Breast epithelium (tissue), 4 donors: ENCODE measurements at places on chromosomes 2 and 18.
A peak's percentile ranks its signal among the peaks of the same experiment; 100 is the strongest.

DNA sequence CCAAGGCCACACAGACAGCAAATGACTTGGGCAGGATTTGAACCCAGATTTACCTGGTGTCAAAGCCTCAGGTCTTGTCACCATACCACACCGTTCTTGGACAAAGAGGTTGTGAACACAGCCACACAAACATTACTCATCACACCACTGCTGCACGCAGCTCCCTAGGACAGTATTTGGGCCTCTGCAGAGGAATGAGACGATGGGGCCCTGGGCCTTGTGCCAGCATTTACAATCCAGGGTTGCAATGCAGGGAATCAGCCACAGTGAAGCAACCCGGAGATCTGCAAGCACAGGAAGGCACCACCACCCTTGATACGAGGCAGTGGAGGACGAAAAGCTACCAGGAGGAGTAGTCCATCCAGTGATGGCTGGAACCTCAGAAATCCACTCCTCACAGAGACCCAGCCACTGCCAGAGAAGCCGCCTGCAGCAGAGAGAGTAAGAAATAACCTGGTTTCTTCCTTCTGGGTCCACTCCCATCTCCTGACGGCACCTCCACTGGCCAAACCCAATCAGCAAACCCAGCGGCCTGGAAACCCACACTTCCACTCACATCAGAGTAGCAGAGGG, 3.7 kb upstream of the MTCL1 start:
- H3K4me3 ChIP-seq, result no peak overlapping the region
- no peaks in the 10 kb centered on the region for H3K36me3 ChIP-seq
- peaks cover 6% of the 10 kb centered on the region for H3K4me1 ChIP-seq
- no peak overlapping the region for H3K27ac ChIP-seq
- H3K27me3 ChIP-seq, result no peaks in the 10 kb centered on the region

DNA sequence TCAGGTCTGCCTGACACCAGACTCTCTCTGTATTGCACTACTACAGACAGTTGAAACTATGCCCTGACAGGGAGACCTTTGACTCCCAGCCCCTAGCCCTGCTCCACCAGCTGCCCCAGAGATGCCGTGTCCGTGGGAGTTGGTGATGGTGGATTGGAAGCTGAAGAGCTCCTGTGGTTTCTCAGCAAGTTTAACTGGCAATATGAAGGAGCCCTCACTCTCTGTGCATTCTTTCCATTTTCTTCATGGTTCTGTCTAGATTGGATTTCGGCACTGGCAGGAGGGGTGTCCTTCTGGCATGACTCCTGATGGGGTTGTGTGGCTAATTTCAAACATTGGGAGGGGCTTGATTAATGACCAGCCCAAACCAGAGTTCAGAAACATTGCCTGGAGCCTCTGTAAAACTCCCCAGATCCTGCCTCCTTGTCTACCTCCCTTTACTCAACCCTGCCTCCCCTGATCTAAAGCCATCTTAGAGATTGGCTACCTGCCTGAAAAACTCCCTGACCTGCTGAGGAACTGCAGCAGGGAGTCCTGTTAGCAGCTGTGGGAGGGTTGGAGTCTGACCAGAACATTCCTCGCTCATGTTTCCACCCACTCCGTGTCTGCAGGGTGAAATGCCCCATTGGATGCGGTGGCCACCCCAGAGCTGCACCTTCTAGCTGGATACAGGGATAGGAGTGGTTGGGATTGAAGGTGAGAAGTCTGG, 206.9 kb upstream of the SPRED2 start:
- no peaks in the 10 kb centered on the region for H3K4me1 ChIP-seq
- no peak overlapping the region for H3K4me3 ChIP-seq
- DNase-seq, result peak; percentile 61
- no peaks in the 10 kb centered on the region for H3K36me3 ChIP-seq
- no peaks in the 10 kb centered on the region for H3K27me3 ChIP-seq

DNA sequence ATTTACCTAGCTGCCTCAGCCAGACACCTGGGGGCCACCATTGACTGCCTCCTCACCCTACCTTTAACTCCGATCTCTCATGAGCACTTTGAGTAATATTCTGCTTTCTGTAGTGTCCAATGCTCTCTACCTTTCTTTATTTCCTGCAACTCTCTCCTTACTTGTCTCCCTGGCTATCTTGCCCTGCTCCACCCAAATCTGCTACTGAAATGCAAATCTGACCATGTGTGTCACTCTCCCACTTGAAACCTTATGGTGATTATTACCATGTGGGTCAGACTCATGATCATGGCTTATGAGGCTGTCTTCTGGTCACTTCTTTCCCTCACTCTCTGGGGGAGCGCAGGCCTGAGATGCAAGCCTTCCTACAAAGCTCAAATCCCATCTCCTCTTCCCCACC, 83.3 kb downstream of the INSIG2 start:
- H3K36me3 ChIP-seq, result no peaks in the 10 kb centered on the region
- no peak overlapping the region for H3K27ac ChIP-seq

DNA sequence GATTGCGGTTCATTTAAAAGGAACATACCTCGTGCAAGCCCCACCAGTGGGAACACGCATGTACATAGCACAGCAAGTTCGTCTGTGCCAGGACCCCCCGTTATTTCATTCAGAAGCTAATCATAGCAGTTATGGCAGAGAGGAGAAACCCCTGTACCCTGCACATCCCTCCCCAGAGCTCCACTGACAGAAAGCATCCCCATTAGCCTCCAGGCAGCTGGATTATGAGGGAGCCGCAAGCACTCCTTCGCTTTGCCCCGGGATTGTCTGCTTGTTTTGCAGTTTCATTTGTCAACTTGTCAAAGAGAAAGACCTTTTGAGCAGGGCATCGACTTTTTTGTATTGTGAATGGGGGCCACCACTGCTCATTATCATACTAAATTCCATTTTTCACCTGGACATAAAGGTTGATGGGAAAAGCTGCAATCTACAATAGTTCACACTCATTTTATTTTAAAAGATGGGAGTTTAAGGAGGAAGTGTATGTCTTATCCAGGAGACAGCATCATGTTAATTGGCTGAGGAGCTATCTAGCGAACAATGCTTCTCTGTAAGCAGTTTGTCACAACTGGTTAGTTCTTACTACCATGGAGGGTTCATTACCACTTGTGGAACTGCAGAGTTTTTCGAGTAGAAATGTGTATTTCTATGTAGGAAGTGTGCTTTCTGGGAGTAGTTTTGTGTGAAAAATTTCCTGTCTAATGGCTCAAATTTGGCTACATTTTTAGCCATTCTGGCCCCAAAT, 255.3 kb downstream of the THSD7B start:
- H3K4me3 ChIP-seq, result no peak overlapping the region
- no peak for DNase-seq
- H3K27ac ChIP-seq, result no peak overlapping the region
- H3K27me3 ChIP-seq, result no peaks in the 10 kb centered on the region
- no peaks in the 10 kb centered on the region for H3K36me3 ChIP-seq
- H3K4me1 ChIP-seq, result no peaks in the 10 kb centered on the region

GRCh38 chr2:181648478-181649155, 8.3 kb downstream of the CERKL start:
- no peaks in the 10 kb centered on the region for H3K4me1 ChIP-seq
- no peak for DNase-seq
- no peak overlapping the region for H3K4me3 ChIP-seq
- H3K27me3 ChIP-seq, result no peaks in the 10 kb centered on the region
- no peaks in the 10 kb centered on the region for H3K36me3 ChIP-seq

DNA sequence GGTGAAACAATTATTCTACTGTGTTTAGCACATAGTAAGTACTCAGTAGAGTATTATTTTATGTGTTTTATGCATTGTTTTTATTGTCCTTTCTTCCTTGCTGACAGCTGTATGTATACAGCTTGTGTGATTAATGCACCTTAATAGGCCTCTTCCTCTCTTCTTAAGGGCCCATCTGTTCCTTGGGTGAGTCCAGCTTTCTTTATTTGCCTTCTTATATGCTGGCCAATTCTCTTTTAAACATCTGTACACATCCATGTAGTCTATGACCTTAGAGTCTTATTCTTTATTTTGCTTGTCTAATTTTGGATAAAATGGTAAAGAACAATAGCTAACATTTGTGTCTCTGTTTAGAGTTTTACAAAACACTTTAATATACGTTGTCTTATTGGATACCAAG, 333.7 kb upstream of the MEIS1 start:
- no peak overlapping the region for H3K4me3 ChIP-seq
- H3K27me3 ChIP-seq, result no peaks in the 10 kb centered on the region
- no peak overlapping the region for H3K27ac ChIP-seq
- no peak for DNase-seq
- no peaks in the 10 kb centered on the region for H3K4me1 ChIP-seq

- DNase-seq, result no peak
- no peaks in the 10 kb centered on the region for H3K4me1 ChIP-seq
- H3K27ac ChIP-seq, result no peak overlapping the region
- no peak overlapping the region for H3K4me3 ChIP-seq
- H3K27me3 ChIP-seq, result no peaks in the 10 kb centered on the region
- no peaks in the 10 kb centered on the region for H3K36me3 ChIP-seq
These were observed 479.7 kb upstream of the ID2 start for GRCh38 chr2:8202132-8202531.

- peaks cover 18% of the 10 kb centered on the region for H3K4me1 ChIP-seq
- DNase-seq, result no peak
- peak overlapping the region; percentile 92 for H3K27ac ChIP-seq
- H3K36me3 ChIP-seq, result no peaks in the 10 kb centered on the region
These were observed 780 bp downstream of the HTRA2 start for GRCh38 chr2:74530239-74531187.

GRCh38 chr2:107437807-107438206, 388.9 kb upstream of the RGPD4 start:
- no peak for DNase-seq
- H3K27ac ChIP-seq, result no peak overlapping the region
- no peaks in the 10 kb centered on the region for H3K27me3 ChIP-seq
- H3K36me3 ChIP-seq, result no peaks in the 10 kb centered on the region
- no peaks in the 10 kb centered on the region for H3K4me1 ChIP-seq
- H3K4me3 ChIP-seq, result no peak overlapping the region

GRCh38 chr2:119255760-119256581, 32.3 kb downstream of the STEAP3 start:
- H3K27ac ChIP-seq, result no peak overlapping the region
- H3K27me3 ChIP-seq, result no peaks in the 10 kb centered on the region
- no peaks in the 10 kb centered on the region for H3K36me3 ChIP-seq

GRCh38 chr2:239689410-239689809, 288.6 kb upstream of the HDAC4 start:
- DNase-seq, result no peak
- no peaks in the 10 kb centered on the region for H3K27me3 ChIP-seq
- H3K4me1 ChIP-seq, result no peaks in the 10 kb centered on the region
- H3K27ac ChIP-seq, result no peak overlapping the region
- no peaks in the 10 kb centered on the region for H3K36me3 ChIP-seq

DNA sequence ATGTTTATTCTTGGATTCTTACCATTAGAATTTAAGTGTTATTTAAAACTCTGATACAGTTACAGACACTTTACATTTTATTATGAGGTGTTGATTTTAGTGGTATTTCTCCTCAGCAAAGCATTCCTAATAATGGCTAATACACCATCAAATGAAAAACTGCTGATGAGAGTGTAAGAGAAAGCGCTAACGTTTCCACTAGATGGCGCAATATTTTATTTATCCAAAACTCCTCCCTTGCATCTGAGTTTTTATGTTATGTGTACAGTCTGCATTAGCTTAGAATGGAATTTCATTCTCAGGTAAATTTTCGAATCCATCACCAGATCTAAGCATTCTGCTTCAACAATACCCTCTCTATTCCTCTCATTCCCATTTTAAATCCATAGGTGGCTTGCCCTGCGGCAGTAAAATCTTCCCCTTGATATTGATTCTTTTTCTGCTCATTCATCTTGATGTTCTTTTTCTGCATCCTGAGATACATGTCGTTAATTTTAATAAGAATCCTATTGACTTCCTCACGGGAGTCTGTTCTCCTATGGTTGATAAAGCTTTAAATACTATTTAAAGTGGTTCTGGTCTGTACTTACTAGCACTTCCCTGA, 53.9 kb downstream of the PRKRA start:
- no peak overlapping the region for H3K4me3 ChIP-seq
- H3K27me3 ChIP-seq, result no peaks in the 10 kb centered on the region

DNA sequence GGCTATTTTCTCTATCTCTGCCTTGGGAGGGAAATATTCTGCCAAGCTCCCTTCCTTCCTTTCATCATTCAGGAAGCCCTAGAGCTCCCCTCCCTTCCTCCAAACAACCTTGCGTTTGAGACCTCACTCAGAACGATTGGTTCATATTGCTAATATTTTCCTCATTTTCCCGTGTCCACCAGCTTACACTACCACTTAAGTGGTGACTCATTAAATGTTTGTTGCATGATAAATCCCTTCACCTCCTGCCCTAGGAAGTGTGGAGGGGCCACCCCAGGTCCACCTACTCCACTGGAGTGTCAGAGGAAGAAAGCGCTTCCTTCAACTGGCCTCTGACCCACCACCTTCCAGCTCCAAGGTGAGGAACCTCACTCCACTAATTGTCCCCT, 2.3 kb upstream of the LPIN2 start:
- H3K27ac ChIP-seq, result peak overlapping the region; percentile 74
- peaks cover 6% of the 10 kb centered on the region for H3K4me1 ChIP-seq
- no peaks in the 10 kb centered on the region for H3K36me3 ChIP-seq
- H3K27me3 ChIP-seq, result no peaks in the 10 kb centered on the region

GRCh38 chr2:157315901-157316300, 9.7 kb downstream of the ERMN start:
- H3K36me3 ChIP-seq, result no peaks in the 10 kb centered on the region
- no peak overlapping the region for H3K4me3 ChIP-seq
- H3K27ac ChIP-seq, result no peak overlapping the region
- DNase-seq, result no peak
- H3K27me3 ChIP-seq, result no peaks in the 10 kb centered on the region

DNA sequence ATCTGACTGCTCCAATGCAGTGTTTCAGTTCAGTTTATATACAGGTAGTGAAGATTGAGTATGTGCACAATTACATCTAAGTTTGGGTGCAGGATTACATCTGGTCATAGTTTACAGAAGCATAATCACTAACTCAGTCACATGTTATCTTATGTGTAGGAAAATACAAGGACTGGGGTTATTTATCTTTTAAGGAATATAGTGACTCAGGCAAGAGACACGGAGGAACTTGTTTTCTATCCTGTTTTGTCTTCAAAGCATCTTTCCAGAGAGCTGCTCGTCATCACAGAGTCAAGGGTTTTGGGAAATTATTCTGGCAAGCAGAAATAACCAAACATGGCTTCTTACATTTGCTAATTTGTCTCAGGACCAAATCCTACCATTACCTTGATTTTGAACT, 1371.5 kb upstream of the TMEFF2 start:
- H3K4me1 ChIP-seq, result no peaks in the 10 kb centered on the region
- no peaks in the 10 kb centered on the region for H3K27me3 ChIP-seq
- no peak for DNase-seq
- no peak overlapping the region for H3K4me3 ChIP-seq

- no peaks in the 10 kb centered on the region for H3K27me3 ChIP-seq
- H3K36me3 ChIP-seq, result peaks cover under 1% of the 10 kb centered on the region
- no peak overlapping the region for H3K27ac ChIP-seq
- no peak overlapping the region for H3K4me3 ChIP-seq
- DNase-seq, result no peak
These were observed 38.7 kb downstream of the DDX1 start for GRCh38 chr2:15630121-15630977.

GRCh38 chr2:218282173-218282991, 9.9 kb downstream of the TMBIM1 start:
- peaks cover 17% of the 10 kb centered on the region for H3K4me1 ChIP-seq
- no peaks in the 10 kb centered on the region for H3K36me3 ChIP-seq
- peak; percentile 85 for DNase-seq
- H3K4me3 ChIP-seq, result peak overlapping the region; percentile 34

- no peaks in the 10 kb centered on the region for H3K4me1 ChIP-seq
- no peak overlapping the region for H3K4me3 ChIP-seq
- no peaks in the 10 kb centered on the region for H3K27me3 ChIP-seq
- H3K36me3 ChIP-seq, result no peaks in the 10 kb centered on the region
- no peak for DNase-seq
These were observed 9.0 kb downstream of the STK25 start for GRCh38 chr2:241499146-241499965.

GRCh38 chr2:41912337-41912736, 135.5 kb upstream of the PKDCC start:
- H3K36me3 ChIP-seq, result no peaks in the 10 kb centered on the region
- H3K27me3 ChIP-seq, result no peaks in the 10 kb centered on the region
- DNase-seq, result no peak
- H3K27ac ChIP-seq, result no peak overlapping the region
- H3K4me3 ChIP-seq, result no peak overlapping the region
